NCI-H1436 treated with DMSO at 0.1 percent for 48 hours (cell line): ENCODE measurements at places on chromosomes 11 and 22.

- DNase-seq: no peak
Observed at GRCh38 chr11:104057908-104058307, 21.5 kb downstream of the DDI1 start.

DNA sequence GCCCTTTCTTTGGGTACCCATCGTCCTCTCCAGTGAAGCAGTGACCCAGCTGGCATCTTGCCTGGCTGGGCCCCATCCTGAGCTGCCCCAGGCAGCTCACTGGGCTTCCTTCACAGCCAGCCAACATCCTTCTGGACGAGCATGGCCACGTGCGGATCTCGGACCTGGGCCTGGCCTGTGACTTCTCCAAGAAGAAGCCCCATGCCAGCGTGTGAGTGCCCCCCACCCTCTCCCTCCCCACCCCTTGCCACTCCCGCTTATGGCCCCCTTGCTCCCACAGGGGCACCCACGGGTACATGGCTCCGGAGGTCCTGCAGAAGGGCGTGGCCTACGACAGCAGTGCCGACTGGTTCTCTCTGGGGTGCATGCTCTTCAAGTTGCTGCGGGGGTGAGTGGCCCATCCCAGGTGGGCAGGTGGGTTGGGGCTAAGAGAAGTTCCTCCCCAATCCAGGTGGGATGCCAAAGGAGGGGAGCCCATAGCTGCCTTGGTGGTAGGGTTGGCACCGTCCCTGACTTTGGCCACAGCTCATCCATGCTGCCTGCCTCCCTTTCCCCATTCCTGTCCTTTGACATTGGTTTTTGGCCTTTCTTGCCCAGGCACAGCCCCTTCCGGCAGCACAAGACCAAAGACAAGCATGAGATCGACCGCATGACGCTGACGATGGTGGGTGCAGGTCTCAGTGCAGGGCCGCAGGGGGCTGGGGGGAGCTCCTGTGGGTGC, 6.8 kb upstream of the ANKRD13D start:
- DNase-seq: no peak

GRCh38 chr22:46019351-46019750, 42.4 kb upstream of the WNT7B start:
- DNase-seq: no peak

- no peak for DNase-seq
Observed at GRCh38 chr22:22376352-22376706, 131.7 kb downstream of the VPREB1 start.

GRCh38 chr11:227824-228379, 8.2 kb downstream of the SIRT3 start:
- no peak for DNase-seq

DNA sequence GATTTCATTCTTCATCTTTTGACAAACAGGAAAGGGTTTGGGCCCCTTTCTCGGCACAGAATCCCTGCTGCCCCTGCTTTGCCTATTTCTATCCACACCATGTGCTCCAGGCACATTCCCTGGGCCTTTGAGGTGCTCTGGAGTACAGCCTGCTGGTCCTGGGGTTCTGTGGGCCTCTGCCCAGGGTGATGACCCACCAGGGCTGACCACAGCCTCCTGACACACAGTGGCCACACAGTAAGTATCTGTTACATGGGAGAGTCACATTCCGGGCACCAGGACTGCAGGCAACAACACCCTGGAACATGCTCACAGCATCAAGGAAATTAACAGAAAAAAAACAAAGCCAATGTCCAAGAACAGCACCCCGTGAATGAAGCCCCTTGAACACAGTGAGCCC, 39.1 kb downstream of the SCUBE2 start:
- no peak for DNase-seq

DNA sequence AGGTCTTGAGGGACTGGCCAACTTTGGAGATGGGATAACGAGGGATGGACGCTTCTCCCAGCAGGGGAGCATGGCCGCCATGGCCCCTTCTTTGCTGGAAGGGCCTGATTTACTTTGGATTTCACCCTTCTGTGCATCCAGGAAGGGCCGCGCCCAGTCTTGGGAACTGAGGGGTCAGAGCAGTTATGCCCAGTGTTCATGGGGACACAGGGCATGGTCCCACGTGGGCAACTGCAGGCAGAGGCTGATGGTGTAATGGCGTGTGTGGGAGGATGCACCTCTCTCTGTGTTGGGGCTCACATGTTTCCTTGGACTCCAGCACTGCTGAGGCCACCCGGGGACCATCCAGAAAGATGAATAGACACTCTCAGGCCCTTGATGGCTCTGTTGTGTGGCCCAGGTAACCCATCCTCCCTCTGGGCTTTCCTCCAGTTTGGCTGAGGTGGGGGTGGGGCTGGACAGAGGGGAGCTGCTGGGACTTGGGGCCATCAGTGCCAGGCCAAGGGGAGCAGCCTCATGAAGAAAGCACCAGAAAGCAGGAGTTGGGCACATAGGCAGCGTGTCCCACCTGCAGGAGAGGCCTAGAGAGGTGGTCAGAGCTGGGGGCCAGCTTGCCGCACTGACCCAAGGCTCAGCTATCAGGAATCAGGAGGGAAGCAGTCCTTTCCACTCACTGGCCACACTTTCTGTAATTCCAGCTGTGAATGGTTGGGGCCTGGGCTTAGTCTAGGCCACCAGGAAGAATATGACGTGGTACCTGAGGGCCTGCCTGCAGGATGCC, 1033.9 kb downstream of the TBC1D22A start:
- DNase-seq: no peak

GRCh38 chr11:76124905-76125770, 81.2 kb downstream of the WNT11 start:
- no peak for DNase-seq

- DNase-seq: no peak
Observed at GRCh38 chr11:65883786-65884715, 4.2 kb downstream of the FIBP start.

GRCh38 chr11:75850787-75851186, 35.8 kb downstream of the UVRAG start:
- DNase-seq: no peak

DNA sequence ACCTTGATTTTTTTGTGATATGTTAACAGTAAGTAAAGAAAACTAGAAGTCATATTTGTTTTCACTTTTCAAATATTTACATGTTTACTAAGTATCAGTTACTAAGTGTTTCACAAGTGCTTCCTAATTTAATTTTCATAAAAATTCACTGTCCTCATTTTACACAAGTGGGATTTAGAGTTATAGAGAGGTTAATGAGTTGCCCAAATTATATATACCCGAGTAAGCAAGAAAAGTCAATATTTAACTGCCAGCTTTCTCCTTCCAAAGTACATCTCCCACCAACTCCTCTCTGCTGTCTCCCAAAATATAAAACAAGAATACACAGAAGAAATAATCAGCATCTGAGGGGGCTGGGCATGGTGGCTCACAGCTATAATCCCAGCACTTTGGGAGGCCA, 896.7 kb upstream of the ANO3 start:
- no peak for DNase-seq

DNA sequence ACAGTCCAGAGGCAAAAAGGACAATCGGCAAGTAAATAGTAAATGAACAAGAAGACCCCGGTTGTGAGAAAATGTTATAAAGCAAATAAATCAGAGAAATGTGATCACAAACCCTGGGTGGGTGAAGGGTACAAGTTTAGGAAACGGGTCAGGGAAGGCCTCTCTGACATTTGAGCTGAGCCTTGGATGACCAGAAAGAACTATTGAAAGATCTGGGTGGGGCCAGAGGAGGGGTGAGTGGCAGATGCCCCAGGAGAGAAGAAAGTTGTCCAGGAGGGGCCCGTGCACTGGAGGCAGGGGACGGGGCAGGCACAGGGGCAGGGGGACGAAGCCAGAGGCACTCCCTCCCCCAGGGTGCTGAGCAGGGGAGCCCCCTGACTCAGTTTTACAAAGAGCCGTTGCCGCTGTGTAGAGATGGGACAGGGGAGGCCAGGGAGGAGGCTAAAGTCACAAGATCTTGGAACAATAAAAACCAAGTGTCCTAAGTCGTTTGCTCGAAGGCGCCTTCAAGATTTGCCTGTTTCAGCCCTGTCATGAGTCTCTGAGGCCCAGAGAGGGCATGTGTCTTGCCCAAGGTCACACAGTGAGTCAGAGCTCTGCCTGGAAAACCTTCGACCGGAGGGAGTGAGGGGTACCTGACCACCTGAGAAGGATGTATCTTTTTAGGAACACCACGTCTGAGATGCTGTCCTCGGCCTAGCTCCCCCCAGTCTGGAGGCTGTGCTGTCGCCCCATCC, 10.8 kb upstream of the PDGFB start:
- no peak for DNase-seq

DNA sequence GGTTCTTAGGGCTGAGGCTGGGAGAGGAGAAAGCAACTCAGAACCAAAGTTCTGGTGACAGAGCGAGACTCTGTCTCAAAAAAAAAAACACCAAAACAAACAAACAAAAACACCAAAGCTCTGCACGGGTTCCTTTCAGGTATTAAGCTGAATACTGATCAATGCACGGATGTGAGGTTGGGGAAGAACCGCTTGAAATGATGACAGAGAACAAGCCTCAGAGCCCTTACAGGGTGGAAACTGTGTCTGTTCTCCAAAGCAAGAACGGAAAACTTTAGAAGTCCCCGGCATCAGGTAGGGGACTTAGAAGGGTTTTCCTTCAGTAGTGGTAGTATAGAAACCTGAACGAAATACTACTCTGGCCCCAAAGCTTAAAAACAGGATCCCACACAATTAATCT, 260.0 kb downstream of the TBC1D22A start:
- DNase-seq: no peak

DNA sequence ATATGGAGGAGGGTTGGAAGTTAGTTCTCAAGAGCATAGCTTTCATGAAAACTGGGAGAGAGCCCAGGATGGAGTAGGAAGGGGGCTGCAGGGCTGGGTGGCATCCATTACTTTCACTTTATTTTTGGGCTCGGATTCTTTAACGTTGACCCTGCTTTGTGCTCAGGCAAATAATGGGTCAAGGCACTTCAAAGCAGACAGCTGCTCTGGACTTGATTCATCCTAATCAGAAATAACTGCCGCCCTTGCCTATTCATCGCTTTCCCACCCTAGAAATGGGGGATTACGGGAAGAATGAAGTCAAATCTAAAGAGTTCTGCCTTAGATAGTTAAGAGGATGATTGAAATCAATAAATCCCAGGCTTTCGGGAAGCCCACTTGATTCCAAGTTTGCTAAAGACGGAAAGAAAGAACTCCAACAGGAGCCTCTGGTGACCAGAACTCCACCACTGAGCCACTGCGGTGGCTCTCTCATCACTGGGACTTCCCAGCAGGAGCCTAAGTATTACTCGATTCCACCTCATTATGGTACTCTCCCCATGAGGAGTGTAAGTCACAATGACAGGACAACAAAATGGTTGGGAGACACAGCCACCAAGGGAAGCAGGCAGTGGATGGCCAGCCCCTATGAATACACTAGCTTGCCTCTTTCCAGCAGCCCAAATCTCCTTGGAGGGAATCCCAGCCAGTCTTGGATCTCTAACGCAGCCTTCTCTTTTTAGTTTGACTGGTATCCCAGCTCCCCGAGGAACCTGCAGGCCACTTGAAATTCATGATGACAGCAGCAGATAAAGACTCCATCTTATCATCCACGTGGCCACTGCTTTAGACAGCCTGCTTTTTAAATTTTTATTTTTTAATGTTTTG, 815.5 kb downstream of the NTM start:
- no peak for DNase-seq

DNA sequence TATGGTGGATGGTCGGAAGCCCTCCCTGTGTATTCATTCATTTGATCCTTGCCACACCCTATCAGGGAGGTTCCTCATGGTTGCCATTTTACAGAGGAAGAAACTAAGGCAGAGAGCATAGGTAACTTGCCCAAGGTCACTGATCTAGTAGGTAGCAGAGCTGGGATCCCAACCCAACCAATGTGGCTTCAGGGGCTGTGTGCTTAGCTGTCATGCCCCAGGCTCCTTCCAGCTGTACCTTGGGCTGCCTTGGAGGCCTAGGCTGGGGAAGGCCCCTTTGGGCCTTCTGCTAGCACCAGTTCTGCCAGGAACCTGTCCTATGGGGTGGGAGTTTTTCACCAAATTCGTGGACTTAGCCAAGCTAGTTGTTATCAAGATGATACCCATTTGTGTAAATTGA, 8.6 kb downstream of the BAD start:
- DNase-seq: no peak

DNA sequence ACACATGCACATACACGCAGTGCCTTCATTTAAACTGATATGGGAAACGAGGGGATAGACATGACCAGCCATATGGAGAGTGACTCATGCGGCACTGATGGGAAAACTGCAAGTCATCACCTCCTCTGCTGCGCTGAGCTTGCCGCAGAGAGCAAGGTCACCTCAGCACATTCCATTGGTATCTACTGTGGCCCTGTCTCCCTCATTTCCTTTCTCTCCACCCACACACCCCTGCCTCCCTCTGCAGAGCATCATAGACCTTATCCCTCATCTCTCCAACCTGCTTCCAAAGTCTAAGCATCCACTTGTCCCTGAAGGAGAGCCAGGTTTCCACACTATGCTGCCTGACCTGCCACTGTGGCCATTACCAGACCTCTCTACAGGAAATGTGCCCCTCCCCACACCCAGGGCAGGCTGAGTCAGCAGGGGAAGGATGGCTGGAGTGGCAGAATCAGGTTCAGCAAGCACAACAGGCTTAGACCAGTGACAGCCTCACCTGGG, 116.9 kb upstream of the SNX19 start:
- DNase-seq: no peak

DNA sequence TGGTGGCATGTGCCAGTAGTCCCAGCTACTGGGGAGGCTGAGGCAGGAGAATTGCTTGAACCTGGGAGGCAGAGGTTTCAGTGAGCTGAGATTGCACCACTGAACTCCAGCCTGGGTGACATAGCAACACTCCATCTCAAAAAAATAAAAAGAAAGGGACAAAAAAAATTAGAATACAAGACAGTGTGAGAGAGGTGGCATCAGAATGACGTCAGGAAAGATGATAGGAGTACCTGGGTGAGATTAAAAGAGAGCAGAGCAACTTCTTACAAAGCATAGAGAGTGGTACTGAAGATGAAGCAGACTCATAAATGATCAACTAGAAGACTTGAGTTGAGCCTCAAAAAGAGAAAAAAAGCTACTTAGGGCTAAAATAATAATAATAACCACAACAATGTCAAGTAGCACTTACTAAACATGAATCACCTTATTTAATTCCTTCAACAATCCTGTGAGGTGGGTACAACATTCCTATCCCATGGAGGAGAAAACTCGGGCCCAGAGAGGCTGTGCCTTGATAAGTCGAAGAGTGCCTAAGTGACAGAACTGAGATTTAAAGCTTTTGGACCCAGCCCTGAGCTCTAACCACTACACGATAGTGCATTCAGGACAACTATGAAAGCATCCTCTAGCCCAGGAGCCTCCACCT, 5.2 kb upstream of the SLN start:
- DNase-seq: no peak
